ENCODE measurements at places on chromosomes 2 and 18.

DNA sequence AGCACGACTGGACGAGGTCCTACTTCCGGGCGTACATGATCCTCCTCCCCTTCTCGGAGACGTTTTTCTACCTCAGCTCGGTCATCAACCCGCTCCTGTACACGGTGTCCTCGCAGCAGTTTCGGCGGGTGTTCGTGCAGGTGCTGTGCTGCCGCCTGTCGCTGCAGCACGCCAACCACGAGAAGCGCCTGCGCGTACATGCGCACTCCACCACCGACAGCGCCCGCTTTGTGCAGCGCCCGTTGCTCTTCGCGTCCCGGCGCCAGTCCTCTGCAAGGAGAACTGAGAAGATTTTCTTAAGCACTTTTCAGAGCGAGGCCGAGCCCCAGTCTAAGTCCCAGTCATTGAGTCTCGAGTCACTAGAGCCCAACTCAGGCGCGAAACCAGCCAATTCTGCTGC is 24.8 kb downstream of the LYPD1 start:
- DNase-seq, result no peak

DNA sequence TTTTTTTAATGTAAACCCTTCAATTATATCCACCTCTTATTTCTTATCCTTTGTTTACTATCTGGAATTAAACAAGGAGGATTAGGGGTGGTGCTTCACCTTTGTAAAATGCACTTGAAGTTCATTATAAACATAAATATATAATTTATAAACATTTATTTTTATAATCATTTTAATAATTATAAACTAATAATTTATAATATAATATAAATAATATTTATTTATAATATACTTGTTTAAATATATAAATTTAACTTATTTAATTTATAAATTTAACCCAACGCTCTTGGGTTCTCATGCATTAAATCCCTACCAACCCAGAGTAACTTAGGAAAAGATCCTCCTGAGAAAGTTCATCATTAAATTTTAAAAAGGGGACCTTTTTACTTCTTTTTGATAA is 452.5 kb downstream of the PTPRM start:
- no peak for DNase-seq

DNA sequence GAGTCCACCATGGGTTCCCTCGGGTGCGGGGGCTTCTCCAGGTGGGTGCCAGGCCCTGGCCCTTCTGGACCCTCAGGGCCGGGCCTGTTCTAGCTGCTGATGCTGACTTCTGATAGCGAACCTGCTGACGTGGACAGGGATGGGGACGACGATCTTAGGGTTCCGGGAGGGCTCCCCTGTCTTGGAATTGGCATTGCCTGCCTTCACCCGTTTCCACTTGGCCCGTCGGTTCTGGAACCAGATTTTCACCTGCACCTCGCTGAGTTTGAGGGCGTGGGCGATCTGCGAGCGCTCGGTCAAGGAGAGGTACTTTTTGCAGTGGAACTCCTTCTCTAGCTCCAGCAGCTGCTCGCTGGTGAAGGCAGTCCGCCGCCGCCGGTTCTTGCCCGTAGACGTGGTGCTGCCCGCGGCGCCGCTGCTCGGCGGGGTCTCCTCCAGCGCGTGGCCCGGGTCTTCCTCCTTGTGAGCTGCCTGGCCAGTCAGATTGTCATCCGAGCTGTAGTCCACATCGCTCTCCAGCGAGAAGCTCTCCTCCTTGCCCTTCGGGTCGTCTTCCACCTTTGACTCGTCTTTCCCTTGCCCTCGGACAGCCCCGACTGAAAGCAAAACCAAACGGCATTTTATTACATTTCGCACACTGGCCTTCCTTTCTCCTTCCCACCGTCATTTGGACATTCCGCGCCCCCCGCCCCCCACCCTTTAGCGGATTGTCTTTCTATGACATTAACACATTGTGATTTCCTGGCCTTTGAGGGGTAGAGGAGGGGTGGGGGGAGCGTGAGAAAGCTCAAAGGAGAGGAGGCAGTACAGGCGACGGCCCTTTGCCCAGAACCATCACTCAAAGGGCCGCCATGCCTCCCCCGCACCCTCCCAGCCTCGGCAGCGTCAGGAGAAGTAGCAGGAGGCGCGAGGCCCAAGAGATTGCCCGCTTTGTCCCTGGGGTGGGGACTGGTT is 2.1 kb downstream of the GBX2 start:
- DNase-seq, result no peak

GRCh38 chr2:21317131-21317530 is 193.4 kb downstream of the TDRD15 start:
- DNase-seq, result peak; percentile 7

- no peak for DNase-seq
These were observed 3.7 kb upstream of the SPR start for GRCh38 chr2:72883356-72883962.

DNA sequence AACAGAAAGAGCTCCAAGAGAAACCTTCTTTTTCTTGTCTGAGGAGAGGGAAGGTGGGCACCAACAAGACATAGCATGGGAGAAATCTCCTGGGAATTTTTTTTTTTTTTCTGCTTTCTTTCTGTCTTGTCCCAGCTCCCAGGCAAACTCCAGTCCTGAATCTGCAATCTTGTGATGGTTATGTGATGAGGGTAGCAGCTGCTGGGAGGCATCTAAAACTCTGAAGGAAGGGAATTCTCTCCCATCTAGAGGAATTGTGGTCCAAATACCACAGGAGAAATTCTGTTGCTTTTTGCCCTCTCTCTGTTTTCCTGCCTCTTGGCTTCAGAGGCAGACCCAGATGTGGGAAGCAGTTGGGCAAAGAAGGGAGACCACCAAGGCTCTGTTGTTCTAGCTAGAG is 16.7 kb downstream of the SCRN3 start:
- DNase-seq, result no peak

DNA sequence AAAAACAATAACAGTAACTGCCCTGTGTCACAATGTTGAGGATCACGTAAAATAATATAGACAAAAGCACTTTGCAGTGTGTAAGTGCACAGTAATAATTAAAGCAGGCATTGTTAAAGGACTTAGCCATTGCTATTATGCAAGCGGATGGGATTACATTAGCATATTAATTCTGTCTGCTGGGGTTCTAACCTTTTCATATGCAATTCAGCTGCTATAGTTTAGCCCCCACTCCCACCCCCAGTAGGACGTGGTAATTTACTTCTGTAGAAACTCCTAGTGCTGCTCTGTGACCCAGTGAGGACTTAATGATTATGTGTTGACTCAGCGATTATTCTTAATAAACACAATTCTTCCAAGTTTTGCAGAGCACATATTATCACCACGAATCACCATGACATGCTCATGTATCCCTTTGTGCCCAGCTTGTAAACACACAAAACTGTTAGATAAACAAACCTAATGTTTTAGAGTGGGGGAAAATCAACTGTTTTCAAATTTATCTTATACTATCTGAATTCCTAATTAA is 5.1 kb upstream of the ADAM23 start:
- DNase-seq, result no peak

- DNase-seq, result no peak
These were observed 35.0 kb upstream of the IL1R2 start for GRCh38 chr2:101956465-101957438.

DNA sequence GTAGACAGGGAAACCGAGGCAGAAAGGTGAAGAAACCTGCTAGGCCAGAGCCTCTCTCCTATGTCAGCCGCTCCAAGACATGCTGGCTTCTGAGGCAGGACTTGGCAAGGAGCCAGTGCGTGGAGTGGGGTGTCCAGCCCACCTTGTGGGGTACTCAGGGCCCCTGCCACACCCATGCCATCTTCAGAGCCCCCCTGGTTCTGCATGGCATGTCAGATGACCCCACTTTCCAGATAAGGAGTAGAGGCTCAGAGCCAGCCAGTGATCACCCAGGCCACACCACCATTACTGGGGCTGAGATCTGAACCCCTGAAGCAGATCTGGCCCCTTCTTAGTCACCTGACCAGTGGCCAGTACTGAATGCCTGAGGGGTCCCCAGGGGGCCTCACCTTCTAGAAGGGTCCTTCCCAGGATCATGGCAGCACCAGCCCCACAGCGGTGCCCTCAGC is 14.7 kb downstream of the CROCC2 start:
- DNase-seq, result no peak

GRCh38 chr2:182404975-182405561 is 21.8 kb downstream of the PDE1A start:
- no peak for DNase-seq

GRCh38 chr2:132651115-132652045 is 18.6 kb downstream of the LYPD1 start:
- DNase-seq, result no peak

DNA sequence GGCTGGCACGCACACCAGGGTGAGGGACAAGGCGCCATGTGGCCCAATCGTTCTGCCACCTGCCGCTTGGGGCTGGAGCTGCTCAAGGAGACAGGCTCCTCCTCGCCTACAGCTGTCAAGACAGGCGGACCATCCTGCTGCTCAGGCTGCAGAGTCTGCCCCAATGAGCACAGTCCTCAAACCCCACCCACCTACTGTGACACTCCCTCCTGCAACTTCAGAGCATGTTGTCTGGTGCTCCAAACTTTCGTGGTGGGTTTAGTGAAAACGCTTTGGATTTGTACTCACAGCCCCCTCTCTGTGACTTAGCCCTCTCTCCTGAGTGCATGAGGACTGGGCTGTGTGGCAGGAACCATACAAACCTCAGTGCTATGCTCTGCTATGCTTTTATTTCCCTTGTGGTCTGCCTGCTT is 23.2 kb upstream of the SLC35F6 start:
- DNase-seq, result peak; percentile 63

- DNase-seq, result no peak
These were observed 3.1 kb upstream of the GMPPA start for GRCh38 chr2:219495531-219496122.

DNA sequence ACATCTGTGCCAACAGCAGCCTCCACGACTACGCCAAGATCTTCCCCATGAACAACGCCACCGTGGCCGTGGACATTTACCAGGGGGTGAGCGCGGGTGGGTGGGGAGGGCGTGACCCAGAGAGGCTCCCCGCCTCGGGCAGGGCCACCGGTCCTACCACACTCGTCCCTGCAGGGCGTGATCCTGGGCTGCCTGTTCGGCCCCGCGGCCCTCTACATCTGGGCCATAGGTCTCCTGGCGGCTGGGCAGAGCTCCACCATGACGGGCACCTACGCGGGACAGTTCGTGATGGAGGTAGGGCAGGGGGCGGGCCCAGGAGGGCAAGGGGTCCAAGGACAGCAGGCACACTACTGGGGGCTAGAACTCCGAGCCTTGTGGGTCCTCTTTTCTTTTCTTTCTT is 8.5 kb upstream of the CTDSP1 start:
- DNase-seq, result no peak

- DNase-seq, result no peak
These were observed 90.2 kb upstream of the SCG2 start for GRCh38 chr2:223692191-223692947.

DNA sequence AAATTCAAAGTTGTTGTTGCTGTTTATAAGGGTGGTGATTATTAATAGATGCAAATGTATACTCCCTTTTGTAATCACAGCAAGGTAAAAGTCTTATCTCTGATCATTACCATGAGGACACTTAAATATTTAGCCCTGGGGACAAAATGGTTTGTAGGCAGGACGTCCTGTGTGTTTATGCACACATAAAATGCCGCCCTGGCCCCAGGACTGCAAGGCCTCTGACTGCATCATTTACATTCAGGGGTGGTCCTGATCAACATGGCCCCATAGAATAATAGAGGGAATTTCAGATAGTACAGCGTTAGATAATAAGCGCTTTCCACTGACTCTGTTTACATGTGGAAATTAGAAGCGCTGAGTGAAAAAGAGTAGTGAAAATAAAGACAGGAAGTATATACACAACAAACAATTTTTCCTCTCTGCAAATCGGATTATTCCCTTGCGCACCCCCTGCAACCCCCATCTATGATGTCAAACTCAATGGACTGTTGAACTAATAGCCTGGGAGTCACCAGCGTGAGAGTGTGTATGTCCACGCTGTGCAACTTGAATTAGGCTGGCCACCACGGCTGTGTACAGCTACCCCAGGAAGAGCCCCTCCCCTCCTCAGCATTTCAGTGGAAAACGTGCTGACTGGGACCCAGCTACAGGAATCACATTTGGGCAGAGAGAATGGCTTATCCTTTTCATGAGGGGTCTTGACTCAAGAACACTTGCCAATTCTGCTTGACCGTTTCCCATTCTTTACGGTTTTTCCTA is 291.5 kb downstream of the SOX11 start:
- DNase-seq, result no peak

GRCh38 chr18:58088691-58089065 is 44.7 kb downstream of the NEDD4L start:
- DNase-seq, result no peak

DNA sequence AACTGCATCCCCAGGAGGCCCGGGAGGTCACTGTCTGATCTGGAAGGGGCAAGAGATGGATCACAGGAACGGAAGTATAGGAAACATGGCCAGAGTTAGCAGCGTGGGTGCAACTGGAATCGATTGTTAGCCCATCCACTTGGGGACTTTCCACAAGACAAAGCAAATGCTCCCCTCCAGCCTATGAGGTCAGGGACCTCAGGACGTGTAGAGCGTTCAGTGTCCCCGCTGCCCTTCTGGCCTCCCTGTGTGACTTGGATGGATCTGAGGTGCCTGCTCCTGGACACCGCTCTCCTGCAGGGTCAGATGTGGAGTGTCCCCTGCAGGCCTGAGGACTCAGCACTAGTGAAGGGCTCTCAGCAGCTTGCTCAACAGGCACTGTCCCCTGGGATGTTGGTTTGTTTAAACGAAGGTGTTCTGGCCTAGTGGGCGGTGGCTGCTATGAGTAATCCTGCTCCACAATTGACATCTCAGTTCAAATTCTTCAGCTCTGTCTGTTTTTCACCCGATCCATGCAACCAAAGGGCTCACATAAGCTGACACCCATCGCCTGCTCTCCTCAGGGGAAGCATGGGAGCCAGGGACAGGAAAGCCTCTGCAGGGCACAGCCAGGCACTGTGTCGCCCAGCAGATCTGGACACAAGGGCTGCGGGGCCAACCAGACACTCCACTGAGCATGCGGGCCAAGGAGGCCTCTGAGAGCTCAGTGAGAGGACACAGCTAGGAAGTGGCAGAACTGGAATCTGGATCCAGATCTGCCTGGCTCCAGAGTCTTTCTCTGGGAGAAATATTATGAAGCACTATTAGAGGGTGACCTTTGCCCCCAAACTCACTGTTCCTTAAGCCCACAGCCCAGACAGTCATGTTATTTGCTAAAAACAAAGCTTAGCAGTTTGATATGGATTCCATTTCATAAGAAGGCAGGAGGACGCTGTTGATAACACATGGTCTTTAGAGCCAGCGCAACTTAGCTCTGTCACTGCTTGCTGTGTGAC is 78.5 kb downstream of the RHOB start:
- no peak for DNase-seq

GRCh38 chr2:126669772-126670171 is 13.8 kb downstream of the GYPC start:
- no peak for DNase-seq

DNA sequence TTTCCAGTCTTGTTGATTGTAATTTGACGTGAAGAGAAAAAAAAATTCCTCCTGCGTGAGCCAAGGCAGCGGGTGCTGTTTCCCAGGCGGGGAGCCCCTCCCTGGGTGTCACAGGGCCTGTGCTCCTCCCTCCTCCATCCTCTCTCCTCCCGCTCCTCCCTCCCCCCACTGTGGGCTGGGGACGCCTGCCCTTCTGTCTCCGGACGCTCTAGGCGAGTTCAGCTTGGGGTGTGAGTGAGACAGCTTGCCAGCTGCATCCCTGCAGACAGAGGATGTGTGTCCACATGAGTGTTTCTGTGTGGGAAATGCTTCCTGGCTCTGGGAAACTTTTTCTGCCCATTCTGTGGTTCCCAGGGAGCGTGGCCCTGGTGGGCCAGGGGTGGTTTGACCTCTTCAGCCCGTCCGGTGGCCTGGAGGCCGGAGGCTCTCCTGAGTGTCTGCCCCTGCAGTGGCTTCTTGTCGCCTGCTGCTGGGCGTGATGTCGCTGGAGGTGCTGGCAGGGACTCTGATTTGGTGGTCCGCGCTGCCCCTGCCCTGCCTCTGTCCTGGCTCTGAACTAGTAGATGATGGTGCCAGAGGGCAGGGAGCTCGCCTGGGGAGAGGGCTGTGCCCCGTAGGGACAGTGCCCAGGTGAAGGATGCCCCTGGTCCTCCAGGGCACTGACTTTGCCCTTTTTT is 96.4 kb downstream of the USP40 start:
- no peak for DNase-seq

Data from KG1 (cell line).